ENCODE measurements at places on chromosomes 2 and 18. TPM values are rescaled to one million over a fixed set of nuclear protein-coding genes. Genes with fewer than 3 reads are reported as not detected.

G6PC2 gene
- total RNA-seq, result not detected

- DNase-seq, result no peak
These were observed 19.9 kb downstream of the RND3 start for GRCh38 chr2:150467621-150467963.

- no peak for DNase-seq
These were observed 68.2 kb downstream of the PIKFYVE start for GRCh38 chr2:208334230-208334629.

DAPL1 gene
- total RNA-seq, result not detected

GRCh38 chr2:46165916-46166315, 131.3 kb upstream of the EPAS1 start:
- no peak for DNase-seq

GRCh38 chr2:233440714-233441113, 86.4 kb downstream of the DGKD start:
- DNase-seq, result no peak

GYPC gene
- total RNA-seq, result 150 TPM

DNA sequence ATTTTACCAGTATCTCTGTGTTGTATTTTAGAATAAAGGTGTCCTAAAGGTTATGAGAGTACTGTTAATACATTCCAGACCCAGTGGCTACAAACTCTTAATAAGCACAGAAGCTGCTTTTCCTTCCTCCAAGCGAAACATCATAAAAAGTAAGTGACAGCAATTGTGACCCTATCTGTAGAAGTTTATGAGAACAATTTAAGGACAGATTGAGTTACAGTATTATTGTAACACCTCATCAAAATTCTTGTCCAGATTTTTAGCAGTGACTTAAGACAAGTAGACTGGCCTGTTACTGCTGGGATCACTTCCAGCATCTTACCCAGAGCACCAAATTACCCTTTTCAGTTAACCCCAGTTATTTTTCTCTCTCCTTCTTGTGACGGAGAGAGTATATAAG, 154.6 kb downstream of the ERBB4 start:
- no peak for DNase-seq

DNA sequence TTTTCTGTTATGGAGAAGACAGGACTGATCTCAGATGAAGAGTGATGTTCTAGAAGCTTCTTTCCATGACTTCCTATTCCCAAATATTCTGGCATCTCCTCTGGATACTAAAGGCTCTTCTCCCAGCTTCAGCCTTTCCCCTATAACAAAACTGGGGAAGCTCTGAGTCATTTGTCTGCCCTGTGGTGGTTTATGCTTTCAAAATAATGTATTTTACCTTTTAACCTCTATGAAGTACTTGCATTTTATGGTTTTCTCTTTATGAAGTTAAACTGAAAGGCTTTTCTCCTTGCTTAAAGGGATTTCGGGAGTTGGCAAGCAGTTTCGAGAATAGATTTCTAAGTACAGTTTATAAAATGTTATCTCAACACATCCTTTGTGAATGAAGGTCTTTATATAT, 104.4 kb downstream of the TANC1 start:
- no peak for DNase-seq

ST3GAL5 gene
- total RNA-seq, result 10.4 TPM

POMC gene
- 4.6 TPM for total RNA-seq

UBR3 gene
- 15.3 TPM for total RNA-seq

DNA sequence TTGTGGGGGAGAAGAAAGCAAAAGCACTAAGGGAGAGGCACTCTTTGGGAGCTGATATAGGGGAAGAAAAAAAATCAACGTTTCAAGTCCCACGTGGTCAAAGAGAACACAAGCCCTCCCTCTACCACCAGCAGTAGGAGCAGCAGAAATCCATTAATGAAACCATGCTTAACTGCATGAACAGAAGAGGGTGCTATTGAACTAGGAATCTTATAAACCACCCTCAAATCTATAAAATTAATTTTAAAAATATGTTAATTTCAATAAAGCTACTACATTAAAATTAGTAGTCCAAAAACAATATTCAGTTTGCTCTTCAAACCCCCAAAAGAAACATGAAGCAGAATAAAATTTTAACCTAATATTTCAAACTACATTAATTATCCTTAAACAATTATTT, 147.8 kb downstream of the TMEM18 start:
- no peak for DNase-seq

GRCh38 chr2:38751596-38752410, 642 bp upstream of the SRSF7 start:
- DNase-seq, result no peak

- no peak for DNase-seq
These were observed 183.0 kb downstream of the NYAP2 start for GRCh38 chr2:225582355-225583116.

GRCh38 chr18:58426611-58427010, 202.3 kb downstream of the ALPK2 start:
- DNase-seq, result no peak

DNA sequence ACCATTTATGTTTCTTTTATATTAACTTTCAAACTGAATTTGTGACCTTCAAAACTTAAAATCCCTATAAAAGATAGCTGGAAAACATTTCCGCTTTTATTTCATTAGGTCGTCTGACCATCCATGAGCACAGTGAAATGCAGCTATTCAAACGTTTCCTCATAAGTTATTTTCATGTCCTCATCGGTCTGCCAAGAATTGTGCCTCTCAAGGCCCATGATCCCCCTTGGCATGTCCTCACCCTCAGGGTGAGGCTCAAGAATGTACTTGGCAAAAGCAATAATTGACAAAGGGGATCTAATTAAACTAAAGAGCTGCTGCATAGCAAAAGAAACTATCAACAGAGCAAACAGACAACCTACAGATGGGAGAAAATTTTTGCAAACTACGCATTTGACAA, 12.4 kb downstream of the SLC66A2 start:
- DNase-seq, result no peak

FOXD4L1 gene
- total RNA-seq, result not detected

DNA sequence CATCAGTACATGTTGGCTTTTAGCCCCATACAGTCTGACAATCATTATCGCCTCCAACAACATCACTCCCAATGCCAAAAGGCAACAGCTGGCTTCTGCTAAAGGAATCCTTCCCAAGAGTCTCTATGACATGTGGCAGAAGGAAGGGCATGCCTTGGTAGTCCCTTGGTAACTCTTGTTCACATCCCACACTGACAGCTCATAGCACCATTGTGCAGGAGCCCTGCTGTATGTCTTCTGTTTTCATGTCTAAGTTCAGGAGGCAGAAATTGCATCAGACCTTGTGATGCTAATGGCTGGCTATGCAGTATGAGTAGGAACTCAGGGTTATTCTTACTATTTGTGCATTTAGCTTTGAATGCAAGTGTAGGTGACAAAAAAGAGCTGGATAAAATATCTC, 392.1 kb downstream of the PTH2R start:
- no peak for DNase-seq

GRCh38 chr2:47226132-47226922, 71.2 kb upstream of the STPG4 start:
- DNase-seq, result no peak

- DNase-seq, result no peak
These were observed 142.4 kb upstream of the ALPP start for GRCh38 chr2:232236200-232236599.

DNA sequence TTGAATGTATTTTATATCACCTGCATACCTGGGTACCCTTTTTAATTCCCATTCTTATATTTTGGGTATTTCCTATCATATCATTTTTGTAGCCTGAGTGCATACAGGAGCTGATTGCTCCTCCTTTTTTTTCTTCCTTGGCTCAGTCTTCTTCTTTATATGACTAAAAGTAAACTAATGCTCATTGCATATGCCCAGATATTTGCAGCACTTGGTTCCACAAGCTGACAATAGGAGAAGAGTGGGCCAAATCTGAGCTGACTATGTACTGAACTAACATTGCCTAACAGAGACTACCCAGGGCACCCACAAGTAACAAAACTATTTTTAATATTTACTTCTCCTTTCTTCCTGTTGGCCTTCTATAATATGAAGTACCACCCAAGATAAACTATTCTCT, 131.7 kb upstream of the SPOPL start:
- no peak for DNase-seq
